Smooth muscle cell of the pulmonary artery (primary cell): ENCODE measurements at places on chromosomes 5 and 9. TPM values are rescaled to one million over a fixed set of nuclear protein-coding genes. Genes with fewer than 3 reads are reported as not detected.

The PCDHA9 gene
- 0.07 and 0.10 TPM in 2 replicates for total RNA-seq

The BARX1 gene
- total RNA-seq = 0.13 TPM in 2 replicates

The RIMOC1 gene
- 17.2 and 18.4 TPM in 2 replicates for total RNA-seq

The CSF1R gene
- 0.26 and 0.69 TPM in 2 replicates for total RNA-seq

The ASPN gene
- total RNA-seq = 9.2 and 9.6 TPM in 2 replicates
